ENCODE measurements at places on chromosomes 5 and 9.

- peak; percentile 96 for DNase-seq
Observed at GRCh38 chr9:69131682-69132081, 42.4 kb upstream of the TJP2 start.

- DNase-seq, result no peak
Observed at GRCh38 chr5:133981714-133982113, 13.3 kb upstream of the C5orf15 start.

GRCh38 chr9:36991516-36992134, 42.4 kb downstream of the PAX5 start:
- no peak for DNase-seq

GRCh38 chr5:82855893-82856550, 221.2 kb downstream of the TMEM167A start:
- DNase-seq, result no peak

DNA sequence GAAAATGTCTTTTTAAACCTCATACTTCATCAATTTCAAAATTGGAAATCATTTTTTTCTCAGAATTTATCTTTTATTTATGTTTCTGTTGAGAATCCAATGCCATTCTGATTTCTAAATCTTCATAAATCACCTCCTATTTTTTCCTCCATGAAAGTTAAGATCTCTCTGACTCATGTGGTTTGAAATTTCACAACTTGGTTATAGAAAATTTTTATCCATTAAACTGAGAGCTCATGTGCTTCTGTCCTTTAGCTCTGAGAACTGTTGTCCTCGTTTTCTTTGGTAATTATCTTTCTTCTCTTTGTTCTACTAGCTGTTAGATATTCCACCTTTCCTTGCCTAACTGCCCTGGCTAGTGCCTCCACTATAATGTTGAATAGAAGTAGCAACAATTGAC, 1.5 kb upstream of the RNF180 start:
- peak; percentile 4 for DNase-seq

DNA sequence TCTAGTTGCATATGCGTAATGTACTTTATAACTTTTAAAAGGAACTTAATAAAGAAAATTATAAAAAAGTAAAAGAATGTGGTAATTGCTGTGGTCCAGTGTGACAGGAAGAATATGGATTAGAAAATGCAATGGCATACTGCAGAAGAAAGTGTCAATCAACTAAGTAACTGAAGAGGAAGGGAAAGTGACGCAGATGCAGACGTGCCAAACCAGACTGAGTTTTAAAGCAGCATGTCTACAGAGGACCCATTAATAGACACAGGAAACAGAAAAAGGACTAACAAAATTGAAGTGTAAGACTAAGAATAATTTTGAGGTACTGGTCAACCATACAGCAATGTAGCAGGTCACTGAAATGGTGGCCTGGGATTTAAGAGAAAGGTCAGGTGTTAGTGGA, 73.3 kb downstream of the DPYSL3 start:
- DNase-seq, result no peak

DNA sequence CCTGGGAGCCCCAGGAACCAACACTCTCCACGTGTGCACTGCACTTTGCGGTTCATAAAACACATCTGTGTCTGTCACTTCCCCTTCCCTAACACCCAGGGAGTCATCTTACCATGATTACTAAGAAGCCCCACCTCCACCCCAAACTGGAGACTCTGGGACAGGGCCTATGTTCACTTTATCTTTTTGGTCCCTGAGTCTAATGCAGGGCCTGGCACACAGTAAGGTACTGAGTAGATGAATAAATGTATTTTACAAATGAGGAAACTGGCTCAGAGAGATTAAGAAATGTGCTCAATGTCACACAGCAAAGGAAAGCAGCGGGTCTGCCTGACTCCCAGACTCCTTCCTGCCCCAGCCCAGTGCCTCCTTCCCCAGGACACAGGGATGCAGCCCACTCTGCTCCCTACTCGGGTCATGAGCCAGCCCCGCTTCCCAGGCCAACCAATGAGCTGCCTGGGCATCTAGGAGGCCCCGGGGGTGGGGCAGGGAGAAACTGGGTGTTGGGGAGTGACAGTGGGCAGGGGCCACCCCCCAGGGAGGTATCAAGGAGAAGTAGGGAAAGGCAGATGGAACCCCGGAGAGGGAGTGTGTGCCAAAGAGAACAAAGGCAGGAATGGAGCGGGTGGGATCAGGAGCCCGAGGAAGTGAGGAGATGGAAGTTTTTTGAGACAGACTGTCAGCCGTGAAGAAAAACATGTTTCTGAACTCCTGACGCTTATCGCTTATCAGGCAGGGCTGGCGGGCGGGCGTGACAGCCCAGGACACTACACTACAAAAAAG, 30.5 kb downstream of the SHB start:
- DNase-seq, result peak; percentile 35

DNA sequence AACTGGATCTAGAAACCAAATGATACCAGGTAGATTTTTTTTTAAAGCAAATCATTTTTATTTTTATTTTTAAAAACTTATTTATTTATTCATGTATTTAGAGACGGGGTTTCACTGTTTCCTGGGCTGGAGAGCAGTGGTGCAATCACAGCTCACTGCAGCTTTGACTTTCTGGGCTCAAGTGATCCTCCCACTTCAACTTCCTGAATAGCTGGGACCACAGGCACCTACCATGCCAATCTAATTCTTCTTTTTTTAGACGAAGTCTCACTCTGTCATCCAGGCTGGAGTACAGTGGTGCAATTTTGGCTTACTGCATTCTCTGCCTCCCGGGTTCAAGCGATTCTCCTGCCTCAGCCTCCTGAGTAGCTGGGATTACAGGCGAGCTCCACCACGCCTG, 41.3 kb upstream of the CDK20 start:
- no peak for DNase-seq

DNA sequence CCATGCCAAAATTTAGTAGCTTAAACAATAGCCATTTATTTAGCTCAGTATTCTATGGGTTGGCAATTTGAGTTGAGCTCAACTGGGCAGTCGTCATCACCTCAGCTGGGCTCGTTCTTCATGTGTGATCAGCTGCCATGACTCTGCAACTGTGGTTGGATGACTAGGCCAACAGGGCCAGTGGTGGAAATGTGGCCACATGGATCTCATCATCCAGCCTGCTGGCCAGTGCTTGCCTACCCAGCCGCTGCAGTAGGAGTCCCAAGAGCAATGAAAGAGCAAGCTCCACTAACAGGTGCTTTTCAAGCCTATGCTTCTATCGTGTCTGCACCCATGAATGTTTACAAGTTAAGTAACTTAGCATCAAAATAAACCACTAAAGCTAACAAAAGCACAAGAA, 158.0 kb downstream of the ATPSCKMT start:
- DNase-seq, result no peak

- no peak for DNase-seq
Observed at GRCh38 chr9:89464300-89464901, 33.5 kb downstream of the SEMA4D start.

DNA sequence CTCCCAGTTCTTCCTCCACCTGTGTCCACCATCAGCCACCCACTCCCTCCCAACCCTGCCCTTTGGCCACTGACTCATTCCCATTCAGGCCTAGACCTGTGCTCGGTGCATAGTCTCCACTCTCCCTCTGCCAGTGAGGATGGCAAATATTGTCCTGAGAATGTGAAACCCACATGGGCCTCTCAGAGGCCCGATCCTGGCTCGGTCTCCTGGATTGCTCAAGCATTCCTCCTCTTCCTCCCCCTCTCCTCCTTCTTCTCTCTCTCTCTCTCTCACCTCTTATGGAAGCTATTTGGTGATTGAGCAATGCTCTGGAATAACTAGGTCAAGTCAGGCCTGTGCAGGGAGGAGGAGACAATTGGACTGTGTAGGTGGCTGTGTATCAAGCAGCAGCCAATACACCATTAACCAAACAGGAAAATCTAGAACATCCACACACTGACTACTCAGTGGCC, 99.9 kb downstream of the KLF4 start:
- DNase-seq, result no peak

DNA sequence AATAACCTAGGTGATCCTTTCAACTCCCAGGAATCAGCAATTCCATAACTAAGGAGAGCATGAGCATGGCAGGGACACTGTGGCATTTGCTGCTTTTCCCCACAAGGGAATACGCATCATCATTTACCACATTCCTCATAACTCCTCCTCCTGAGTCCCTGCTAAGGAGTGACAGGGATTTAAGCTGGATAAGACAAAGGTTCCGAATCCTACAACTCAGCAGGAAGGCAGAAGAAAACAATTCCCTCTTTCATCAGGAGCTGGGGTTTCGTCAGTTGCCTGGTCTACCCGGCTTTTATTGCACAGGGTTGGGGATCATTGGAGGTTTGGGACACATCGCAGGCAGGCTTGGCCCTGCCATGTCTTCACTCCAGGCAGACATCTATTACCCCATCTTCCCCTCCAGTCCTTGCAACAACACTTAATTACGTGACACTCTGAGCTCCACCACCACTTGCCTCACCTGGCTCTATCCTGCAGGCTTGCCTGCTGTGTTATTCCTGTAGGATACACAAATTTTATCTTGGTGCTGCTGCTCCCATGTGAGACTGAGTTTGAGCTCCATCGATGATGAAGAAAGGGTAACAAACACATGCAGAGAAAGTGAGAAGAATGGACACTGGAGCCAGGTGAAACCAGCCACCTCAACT, 563.0 kb upstream of the KLF4 start:
- DNase-seq, result no peak

- no peak for DNase-seq
Observed at GRCh38 chr9:114852050-114852594, 46.3 kb upstream of the TNFSF15 start.

DNA sequence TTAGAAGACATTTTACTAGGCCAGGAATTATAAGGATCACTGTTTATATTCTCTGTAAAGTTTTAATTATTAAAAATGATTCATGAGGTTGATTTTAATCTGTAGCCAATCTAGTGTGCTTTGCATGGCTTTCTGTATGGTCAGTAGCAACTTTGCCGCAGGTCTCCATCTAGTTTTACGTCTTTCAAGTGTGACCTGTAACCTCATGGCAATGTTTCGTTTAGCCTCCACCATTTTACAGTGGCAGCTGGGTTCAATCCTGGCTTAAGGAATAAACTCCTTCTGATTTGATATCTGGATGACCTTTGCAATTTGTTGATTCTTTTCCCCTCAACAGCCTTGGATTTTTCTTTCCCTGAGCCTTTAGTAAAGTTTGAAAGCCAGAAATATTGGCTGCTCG, 434.5 kb upstream of the CDH9 start:
- no peak for DNase-seq

- peak; percentile 46 for DNase-seq
Observed at GRCh38 chr9:127897193-127897692, 2.2 kb downstream of the ST6GALNAC6 start.

DNA sequence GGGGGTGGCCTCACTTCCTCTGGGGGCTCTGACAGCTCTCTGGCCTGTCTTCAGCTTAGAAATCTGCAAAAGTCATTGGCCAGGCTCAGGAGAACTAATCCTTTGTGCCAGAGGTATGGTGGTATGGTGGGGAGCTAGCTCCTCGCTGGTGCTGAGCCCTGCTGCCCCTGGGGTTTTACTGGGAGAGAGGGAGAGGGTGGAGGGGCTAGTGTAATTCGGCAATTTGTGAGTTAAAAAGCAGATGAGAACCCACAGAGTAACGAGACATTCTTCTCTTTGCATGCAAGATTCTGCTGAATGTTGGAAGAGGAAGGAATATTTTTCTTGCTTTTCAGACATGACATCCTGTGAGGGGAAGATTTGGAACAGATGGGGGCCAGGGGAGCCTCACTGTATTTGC, 65.5 kb upstream of the SPRY4 start:
- no peak for DNase-seq

- DNase-seq, result peak; percentile 42
Observed at GRCh38 chr9:121285835-121286687, 18.1 kb downstream of the GSN start.

DNA sequence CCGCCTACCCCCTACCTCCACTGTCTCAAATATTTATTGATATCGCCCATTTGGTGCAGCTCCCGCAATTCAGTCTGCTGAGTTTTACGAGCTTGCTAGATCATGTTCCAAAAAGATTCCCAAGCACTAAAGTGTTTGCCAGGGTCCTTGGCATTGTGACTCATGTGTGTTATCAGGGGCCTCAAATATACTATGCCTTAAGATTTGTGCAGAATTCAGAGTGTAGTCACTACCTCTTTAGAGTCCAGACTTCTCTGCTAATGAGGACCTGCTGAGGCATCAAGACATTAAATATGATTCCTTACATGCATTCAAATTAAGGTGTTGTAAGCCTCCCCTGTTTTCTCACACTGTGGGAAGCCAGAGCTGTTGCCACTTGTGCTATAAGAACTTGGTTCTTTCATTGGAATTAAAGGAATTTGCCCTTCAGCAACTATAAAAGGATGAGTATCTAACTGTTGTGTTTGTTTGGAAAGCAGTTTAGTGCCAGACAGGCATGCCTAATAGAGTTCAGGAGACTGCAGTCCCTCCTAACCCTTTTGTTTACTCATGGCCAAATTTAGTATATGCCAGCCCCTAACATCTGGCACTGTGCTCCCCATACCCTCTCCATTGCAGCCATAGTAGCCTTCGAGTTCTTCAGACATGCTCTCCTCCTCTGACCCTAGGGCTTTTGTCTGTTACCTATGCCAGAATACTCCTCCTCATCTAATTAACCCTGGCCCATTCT, 316.4 kb downstream of the NR3C1 start:
- DNase-seq, result peak; percentile 28

- DNase-seq, result no peak
Observed at GRCh38 chr5:175082866-175083590, 358.6 kb downstream of the MSX2 start.

GRCh38 chr9:31335529-31336234, 1048.8 kb upstream of the ACO1 start:
- DNase-seq, result no peak

DNA sequence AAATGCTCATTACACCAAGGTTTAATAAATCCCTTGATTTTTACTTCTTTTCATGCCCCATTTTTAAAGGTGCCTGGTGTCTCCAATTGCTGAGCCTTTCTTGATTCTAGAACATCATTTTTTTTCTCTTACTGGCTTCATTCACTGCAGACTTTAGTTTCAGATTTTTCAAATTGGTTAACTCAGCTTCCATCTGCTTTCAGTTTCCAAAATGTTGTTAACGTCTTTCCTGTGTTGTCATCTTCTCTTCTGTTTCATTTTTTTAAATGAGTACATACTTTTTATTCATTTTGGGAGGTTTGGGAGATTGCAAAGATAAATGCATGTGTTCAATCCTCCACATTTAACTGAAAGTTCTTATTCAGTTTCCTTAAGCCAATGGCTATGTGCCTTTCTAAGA, 126.4 kb upstream of the CCNG1 start:
- no peak for DNase-seq

- no peak for DNase-seq
Observed at GRCh38 chr9:135905380-135906258, 1.7 kb downstream of the CAMSAP1 start.

- DNase-seq, result no peak
Observed at GRCh38 chr9:92501671-92502393, 19.5 kb upstream of the ASPN start.
